ENCODE measurements at places on chromosomes 4 and X.

DNA sequence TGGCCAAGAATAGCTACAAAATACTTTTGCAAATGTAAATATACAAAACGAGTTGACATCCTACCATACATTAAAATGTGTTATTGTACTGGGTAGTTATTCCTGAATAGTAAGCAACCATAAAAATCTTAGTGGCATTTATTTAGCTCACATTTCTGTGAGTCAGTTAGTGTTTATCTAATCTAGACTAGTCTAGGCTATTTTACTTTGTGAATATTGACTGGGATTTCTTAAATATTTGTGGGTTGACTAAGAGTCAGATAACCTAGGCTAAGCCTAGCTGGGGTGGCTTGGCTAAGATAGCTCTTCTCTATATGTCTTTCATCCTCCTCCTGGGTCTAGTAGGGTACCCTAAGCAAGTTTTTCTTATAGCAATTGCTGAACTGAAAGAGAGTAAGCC lies 543.8 kb upstream of the DIAPH2 start:
- DNase-seq: no peak

- DNase-seq: no peak
Measured at GRCh38 chrX:46710927-46711623, 47.8 kb downstream of the SLC9A7 start.

- DNase-seq: no peak
Measured at GRCh38 chrX:3142259-3143042, 101.2 kb downstream of the ARSF start.

DNA sequence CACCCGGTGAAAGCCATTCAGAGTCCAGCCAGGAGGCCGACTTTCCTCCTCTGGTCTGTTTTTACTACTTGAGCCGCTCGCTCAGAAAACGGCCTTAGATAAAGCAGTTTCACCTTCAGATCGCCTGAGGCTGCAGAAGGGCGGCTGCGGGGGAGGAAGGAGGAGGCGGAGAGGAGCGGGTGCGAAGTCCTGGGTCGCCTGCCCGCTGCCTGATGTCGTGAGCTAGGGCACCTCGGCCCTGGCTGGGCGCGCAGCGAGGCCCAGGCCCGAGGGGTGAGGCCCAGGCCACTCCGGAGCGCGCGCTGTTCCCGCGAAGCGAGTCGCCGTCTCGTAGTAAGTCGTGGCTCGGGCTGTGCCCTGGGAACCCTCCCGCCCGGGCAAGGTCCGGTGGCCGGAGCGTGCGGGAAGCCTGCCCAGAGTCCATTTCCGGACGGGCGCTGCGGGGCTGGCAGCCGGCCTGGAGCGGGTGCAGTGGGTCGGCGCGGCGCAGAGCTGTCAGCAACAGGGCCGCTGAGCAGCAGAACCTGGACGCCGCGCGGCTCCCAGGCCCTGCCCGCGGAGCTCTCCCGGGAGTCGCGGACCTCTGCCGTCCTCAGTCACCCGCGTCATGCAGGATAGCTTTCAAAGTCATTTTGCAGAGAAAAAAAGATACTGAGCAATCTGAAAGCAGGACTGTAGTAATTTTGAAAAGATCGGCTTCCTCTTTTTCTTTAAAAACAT lies 18.6 kb downstream of the TRIM2 start:
- DNase-seq: no peak

DNA sequence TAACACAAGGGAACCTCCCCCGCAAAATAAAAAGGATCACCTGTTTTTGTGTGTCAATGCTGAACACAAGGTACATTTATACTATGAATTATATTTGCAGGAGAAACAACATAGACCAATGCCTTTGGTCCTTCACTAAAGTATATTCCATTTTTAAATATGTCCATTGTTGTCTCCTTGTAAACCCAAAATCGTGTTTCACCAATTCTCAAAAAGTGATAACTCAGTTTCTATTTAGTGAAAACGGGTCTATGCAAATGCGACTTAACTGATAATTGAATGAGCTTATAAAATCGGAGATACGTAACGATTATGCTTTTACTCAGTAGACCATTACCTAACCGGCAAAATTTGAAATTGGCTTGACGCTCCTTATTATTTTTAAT lies 2.1 kb downstream of the BRWD3 start:
- DNase-seq: peak; percentile 0

GRCh38 chr4:155950461-155950860 lies 3.2 kb downstream of the CTSO start:
- no peak for DNase-seq

DNA sequence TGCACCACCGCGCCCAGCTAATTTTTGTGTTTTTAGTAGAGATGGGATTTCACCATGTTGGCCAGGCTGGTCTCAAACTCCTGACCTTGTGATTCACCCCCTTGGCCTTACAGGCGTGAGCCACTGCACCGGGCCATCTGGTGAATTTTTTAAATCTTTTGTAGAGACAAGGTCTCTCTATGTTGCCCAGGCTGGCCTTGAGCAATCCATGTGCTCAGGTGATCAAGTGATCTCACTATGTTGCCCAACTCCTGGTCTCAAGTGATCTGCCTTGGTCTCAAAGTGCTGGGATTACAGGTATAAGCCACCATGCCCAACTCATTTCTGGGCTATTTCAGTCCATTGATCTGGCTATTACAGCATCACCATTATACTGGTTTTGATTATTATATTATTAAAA lies 22.2 kb upstream of the GALNT7 start:
- DNase-seq: no peak

DNA sequence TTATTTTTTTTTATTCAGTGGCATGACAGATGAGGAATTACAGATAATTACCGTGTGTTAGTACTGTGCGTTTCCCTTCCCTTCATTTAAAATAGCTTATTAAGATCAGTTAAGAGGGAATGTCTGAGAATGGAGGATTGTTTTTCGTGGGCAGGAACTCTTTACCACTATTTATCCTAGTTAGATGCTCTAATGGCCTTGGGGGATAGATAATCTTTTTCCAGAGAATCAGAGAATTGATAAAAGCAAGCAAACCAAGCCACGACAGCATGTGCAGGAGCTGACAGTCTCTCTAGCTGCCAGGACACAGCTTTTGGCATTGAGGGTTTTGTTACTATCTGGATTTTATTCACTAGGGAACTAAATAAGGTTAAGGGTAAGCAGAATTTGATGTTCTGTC lies 128.7 kb downstream of the DCLK2 start:
- no peak for DNase-seq

- no peak for DNase-seq
Measured at GRCh38 chrX:85544609-85545008, 165.1 kb upstream of the POF1B start.

GRCh38 chrX:13659063-13659462 lies 6.1 kb downstream of the TCEANC start:
- peak; percentile 17 for DNase-seq

GRCh38 chr4:67651536-67651935 lies 49.4 kb downstream of the UBA6 start:
- no peak for DNase-seq

DNA sequence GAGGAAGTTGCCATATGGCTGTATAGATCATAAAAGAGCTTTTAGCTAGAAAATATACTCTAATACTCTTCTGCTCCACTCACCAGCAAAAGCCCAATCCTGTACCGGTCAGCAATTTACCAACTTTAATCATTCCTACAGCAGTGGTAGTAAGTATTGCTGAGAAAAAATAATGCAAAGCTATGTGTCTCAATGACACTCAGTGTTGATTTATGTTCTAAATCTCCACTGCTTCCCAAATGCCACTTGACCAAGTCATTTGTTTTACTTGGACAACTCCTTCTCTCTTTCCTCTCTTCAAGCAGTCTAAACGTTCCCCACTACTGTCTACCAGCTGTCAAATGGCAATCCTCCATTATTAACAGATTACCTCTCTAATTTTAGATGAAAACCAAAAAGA lies 201.8 kb upstream of the GK2 start:
- no peak for DNase-seq

GRCh38 chr4:72631296-72631695 lies 62.3 kb upstream of the ADAMTS3 start:
- DNase-seq: no peak

DNA sequence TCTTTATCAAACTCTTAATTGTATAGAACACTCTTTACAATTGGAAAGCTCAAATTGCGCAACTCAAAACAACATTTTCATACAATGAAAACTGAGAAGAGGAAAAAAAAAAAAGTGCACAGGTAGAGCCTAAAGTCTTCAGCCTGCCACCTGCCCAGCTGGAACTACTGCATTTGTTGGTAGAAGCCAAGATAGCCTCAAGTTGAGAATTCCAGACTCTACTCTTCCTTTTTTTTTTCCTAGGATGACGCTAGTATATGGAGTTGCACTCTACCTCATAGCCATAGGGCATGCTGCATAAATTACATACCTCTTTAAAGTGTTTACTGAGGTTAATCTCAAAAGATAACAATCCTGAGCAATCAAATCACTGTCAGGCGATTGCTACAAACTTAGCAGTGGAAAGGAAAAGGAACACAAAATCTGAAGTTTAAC lies 13.6 kb downstream of the ABCG2 start:
- no peak for DNase-seq

DNA sequence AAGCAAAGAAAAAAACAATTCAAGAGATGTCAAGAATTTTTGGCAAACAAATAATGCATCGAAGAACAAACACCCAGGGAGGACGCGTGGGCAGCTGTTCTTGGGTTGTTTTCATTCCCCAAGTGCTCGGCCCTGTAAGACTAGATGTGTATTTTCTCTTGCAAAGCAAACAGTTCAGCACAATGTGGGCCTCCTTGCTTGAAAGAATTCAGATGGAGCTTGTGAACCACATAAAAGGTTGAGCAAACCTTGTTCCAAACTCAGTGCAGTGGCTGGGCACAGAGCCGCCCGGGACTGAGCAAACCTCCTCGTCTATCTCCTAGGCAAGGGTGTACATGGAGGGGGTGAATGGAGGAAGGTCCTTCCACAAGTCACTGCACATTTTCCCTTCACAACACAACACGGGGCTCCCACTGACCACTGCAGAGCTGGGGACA lies 82.4 kb downstream of the HTRA3 start:
- no peak for DNase-seq

GRCh38 chr4:179465131-179465797 lies 2023.0 kb upstream of the AGA start:
- DNase-seq: no peak

DNA sequence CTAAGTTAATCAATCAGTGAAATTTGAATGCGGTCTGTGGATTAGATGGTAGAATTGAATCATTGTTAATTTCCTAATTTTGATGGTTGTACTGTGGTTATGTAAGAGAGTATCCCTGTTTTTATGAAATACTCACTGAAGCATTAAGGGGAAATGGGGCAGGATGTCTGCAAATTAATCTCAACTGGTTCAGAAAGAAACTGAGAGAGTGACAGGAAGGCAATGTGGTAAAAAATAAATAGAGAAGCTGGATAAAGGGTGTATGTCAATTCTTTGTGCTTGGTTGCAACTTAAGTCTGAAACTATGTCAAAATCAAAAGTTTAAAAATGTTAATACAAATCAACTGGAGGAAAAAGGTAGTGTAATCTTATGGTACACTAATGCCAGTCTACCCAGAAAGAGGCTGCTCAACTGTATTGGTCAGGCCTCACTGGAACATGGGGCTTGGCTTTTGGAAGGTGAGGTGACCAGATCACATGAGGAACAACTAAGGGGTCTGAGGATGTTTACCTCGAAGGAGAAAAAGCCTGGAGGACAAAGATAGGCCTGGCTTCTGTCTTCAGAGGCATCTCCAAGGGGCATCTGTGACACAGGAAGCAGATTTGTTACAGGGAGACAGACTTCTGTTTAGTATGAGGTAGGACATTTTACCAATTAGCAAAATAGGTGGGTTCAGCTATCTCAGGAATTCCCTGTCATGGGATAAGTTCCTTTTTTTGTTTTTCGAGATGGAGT lies 83.1 kb downstream of the DLG3 start:
- no peak for DNase-seq

- DNase-seq: no peak
Measured at GRCh38 chr4:46856333-46856732, 52.7 kb downstream of the COX7B2 start.

DNA sequence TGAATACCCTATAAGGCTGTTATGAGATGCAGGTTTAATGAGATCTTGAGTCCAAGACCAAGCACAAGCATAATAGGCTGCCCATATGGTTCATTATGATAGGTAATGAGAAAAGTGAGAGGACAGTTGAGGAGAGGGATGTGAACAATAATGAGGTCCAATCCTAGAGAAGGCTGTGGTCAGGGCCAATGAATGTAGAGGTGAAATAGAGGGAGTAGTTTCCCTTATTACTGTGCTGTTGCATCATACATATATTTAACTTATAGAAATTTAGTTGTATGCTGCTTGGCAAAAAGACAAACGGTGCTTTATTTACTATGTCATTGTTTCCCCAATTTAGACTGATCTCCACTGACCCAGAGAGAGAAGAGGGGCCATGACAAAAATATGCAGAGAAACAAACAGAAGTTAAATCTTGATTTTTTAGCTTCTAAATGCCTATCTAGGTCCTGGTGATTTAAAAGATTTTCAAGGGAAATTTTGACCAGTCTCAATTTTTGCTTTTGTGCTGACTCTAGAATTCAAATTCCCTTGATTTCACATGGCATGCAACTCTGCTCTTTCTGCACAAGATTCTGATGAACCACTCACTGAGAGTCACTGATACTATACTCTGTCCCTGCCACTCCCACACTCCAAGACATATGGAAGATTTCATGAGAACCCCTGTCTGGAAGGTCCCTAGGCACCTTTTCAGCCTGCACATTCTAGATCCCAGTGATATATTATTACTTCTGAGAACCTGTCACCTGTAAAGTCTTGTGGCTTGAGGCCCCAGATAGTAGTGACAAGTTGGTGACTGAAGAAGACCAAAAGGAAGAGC lies 159.7 kb downstream of the VSIG4 start:
- no peak for DNase-seq

DNA sequence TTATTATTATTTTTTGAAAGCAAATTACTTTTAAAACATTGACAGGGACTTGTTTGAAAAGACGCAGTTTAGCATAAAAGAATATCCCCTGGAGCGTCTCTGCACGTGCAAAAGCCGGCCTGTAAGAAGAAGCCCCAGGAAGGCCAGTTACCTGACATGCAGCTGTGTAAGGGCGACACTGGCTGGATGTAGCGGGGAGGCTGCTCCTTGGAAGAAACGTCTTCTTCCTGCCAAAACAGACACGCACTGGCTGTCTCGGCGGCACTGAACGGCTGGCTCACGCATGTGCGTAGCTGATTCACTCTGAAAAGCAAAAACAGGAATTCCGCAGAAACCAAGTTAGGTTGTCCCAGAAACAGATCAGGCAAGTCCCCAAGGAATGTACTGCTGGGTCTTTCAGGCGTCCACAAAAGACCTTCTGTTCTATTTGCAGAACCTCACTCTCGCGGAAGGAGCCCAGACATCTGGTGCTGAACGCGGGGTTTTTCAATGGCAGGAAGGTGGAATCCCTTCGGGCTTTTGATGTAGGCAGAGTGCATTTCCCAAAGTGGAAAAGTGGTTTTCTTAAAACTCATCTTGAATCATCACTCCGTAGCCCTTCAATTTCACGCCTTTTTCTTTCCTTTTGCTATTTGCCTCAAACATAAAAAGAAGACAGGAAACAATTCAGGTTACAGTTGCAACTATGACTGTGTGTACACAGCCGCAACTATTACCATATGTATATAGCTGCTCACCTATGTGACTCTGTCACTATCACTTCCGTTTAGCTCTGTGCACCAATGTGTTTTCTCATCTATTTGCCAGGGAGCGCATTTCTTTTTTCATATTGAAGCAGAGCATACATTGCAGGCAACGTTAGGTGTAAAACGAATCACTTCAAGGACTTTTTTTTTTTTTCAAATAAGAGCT lies 38.1 kb upstream of the ARSH start:
- no peak for DNase-seq

Data from A549 (cell line).